Activated CD4-positive, alpha-beta T cell treated with anti-CD3 and anti-CD28 coated beads, Interleukin-2, amount 50 U/mL, for 24 hours (primary cell): ENCODE measurements at places on chromosomes 1 and 21.

DNA sequence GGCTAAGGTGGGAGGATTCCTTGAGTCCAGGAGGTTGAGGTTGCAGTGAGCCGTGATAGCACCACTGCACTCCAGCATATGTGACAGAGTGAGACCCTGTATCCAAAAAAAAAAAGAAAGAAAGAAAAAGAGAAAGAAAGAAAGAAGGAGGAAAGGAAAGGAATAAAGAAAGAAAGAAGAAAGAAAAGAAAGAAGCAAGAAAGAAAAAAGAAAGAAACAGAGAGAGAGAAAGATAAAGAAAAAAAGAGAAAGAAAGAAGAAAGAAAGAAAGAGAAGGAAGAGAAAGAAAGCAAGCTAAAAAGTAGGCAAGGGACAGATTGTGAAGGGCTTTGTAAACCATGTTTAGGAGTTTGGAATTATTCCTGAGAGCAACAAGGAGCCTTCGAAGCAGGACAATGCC is 80.1 kb downstream of the MAB21L3 start:
- no peak for DNase-seq

DNA sequence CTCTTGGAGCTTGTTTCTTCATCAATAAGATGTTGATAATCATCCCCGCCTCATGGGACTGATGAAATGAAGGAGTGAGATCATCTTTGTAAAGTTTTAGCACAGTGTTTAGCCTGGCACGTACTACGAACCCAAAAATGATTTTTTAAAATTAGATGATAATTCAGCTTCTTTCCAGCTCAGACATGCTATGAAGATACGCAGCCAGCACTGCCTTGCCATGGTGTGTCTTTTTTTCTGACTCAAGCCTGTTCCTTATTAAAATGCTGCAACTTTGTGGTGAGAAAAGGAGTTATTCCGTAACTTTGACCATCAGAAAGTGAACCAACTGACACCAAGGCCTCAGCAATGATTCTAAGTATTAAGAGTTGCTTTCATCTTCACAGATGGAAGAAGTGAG is 269.0 kb downstream of the LTN1 start:
- DNase-seq: no peak

GRCh38 chr1:26530895-26531598 is 1.5 kb downstream of the RPS6KA1 start:
- no peak for DNase-seq

- DNase-seq: no peak
Measured at GRCh38 chr1:186617926-186618325, 62.3 kb downstream of the PTGS2 start.

GRCh38 chr1:119885903-119886783 is 10.2 kb downstream of the ADAM30 start:
- peak; percentile 36 for DNase-seq
